ENCODE measurements at places on chromosomes 5 and 9.
A peak's percentile ranks its signal among the peaks of the same experiment; 100 is the strongest.

DNA sequence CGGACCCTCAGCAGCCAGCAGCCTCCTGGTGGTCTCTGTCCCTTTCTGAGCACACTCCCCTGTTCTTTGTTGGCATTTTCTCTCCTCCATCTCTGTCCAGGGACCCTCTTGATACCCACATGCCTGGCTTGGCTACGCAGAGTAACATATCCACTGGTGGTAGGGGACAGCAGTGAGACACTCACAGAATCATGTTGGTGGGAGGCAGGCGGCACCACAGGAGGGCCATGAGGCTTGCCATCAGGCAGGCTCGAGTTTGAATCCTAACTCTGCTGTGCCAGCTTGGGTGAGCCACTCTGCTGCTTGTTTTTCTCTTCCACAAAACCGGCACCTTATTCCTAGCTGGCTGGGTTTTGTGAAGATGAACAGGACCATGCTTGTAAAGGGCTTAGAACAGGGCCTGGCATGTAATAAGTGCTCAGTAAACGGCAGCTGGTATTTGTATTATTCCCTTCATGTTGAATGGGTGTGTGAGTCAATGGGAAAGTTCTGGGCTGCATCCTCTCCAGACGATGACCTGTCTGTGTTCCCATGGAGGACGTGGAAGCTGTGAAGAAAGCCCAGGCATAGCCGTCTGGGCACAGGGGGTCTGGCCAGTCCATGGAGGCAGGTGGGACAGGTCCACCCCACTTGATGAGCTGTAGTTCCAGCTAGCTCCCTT, 2.3 kb downstream of the COL27A1 start:
- DNase-seq, result no peak

- no peak for DNase-seq
These were observed 109.1 kb downstream of the MACIR start for GRCh38 chr5:103367702-103368101.

DNA sequence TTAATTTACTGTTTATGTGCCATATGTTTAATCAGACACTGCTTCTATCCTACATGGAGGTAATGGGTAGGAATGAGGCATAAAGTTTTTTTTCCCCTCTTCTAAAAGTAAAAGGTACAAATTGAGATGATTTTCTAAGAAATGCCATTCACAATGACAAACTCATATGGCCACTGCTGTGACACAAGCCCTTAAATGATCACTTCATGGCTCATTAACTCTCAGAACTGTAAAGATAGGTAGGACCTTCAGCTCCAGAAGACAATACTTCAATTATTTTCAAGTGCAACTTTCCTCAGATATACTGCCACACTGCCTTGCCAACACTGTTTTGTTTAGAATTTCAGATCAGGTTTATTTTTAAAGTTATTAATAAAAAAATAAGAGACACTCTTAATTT, 362.9 kb upstream of the ZNF608 start:
- no peak for DNase-seq

GRCh38 chr5:177402271-177403043, 2.0 kb upstream of the PFN3 start:
- DNase-seq, result no peak

GRCh38 chr5:156201788-156202403, 125.1 kb upstream of the SGCD start:
- DNase-seq, result no peak

- DNase-seq, result no peak
These were observed 23.2 kb upstream of the JADE2 start for GRCh38 chr5:134502259-134502658.

- DNase-seq, result no peak
These were observed 20.5 kb downstream of the ELP1 start for GRCh38 chr9:108913391-108913790.

- DNase-seq, result no peak
These were observed 55.2 kb downstream of the NFIB start for GRCh38 chr9:14258660-14259239.

- DNase-seq, result no peak
These were observed 44.1 kb downstream of the KCNV2 start for GRCh38 chr9:2761424-2761823.

DNA sequence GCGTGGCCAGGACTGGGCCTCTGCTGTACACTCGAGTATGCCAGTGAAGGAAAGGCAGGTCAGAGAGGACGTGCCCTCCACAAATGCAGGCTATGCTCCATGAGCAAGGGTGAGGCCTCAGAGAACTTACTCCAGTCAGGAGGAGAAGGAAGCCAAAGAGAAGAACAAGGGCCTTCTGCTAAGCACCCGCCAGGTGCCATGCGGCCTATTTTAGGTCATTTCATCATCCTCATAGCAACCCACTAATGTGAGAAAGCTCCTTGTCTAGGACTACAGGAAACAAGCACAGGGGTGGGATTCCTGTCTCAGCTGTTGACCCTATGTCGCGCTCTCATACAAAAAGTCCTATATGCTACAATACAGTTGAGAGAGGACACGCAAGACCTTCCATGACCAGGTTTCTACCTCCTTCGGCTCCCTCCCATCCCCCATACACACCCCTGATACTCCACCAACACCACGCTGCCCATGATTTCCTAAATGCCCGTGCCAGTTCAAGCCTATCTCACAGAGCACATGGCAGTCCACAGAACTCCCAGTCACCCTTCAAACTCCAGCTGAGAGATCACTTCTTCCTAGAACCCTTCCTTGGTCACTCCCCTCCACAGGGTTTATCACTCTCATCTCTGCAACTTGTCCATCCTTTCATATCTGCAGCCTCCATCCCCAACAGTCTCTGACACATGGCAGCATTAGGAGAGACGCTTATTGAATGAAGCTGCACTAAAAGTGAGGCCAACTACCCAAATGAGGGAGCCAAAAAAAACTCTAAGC, 26.8 kb downstream of the PSMB7 start:
- no peak for DNase-seq

DNA sequence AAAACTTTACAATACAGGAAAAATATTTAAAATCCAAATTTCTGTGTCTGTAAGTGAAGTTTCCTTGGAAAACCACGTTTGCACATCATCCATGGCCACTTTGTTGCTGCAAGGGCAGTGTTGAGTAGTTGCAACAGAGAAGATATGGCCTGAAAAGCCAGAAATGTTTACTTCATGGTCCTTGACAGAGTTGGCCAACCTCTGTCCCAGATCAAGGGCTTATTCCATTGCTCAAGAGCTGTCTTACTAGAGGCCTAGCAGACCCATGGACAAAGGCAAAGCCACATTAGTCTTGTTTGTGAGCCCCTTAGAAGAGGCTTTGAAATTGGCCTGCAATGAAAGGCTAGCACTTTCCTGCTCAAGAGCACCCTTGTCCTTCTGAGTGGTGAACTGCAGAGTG, 119.4 kb downstream of the GAS1 start:
- DNase-seq, result no peak

- DNase-seq, result no peak
These were observed 82.8 kb downstream of the CAAP1 start for GRCh38 chr9:26809795-26810194.

DNA sequence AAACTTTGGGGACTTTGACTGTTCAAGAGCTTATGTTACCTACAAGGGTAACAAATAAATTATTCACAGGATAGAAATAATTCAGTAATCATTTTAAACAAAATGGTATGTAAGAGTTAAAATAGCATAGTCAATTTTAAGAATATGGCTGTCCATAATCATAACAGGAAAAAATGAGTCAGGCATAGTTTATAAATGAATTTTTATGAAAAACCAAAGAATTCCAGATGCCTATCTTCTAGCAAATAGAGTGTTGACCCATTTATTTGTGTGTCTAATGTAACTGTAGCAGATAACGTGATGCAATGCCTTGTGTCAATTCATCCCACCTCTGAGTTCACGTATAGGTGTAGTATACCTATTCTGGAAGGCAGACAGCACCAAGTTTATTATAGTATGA, 169.7 kb upstream of the CDH9 start:
- no peak for DNase-seq

DNA sequence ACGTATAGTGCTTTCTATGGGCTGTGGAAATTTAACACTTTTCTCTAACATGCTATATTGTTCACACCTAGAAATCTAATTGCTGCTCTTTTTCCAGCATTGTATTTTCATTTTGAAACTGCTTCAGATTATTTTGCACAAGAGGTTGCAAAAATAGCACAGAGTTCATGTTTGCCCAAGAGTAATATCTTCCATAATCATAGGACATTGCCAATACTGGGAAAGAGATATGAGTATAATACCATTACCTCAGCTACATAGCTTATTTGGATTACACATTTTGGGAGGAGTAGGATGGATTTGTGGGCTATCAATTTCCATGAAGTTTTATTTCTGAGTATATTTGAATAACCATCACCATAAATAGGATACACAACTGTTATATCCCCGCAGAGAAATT, 717.1 kb downstream of the CDH9 start:
- no peak for DNase-seq

DNA sequence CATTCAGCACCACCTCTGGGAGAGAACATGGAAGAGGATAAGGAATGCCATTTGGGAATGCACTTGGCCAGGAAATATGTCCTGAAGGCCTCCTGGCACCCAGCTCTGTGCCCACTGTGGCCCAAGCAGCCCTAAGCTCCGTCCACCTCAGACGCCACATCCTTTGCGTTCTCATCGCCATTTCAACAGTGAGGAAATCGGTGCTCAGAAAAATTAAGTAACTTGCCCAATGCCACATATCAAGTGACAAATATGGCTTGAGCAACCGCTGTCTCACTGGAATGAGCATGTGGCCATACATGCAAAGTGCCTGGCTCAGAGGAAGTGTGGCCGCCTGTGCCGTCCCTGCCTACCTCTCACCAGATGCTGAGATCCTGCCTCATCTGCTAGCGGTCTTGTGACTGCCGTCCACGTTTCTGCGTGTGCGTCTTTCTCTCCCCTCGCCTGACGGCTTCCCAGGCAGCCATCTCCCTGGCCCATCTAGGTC, 984 bp upstream of the DOK3 start:
- no peak for DNase-seq

GRCh38 chr9:36788534-36788933, 215.8 kb downstream of the MELK start:
- DNase-seq, result no peak

- no peak for DNase-seq
These were observed 177.6 kb upstream of the MVB12B start for GRCh38 chr9:126148994-126149393.

- no peak for DNase-seq
These were observed 16.5 kb upstream of the QRFP start for GRCh38 chr9:130912932-130913598.

DNA sequence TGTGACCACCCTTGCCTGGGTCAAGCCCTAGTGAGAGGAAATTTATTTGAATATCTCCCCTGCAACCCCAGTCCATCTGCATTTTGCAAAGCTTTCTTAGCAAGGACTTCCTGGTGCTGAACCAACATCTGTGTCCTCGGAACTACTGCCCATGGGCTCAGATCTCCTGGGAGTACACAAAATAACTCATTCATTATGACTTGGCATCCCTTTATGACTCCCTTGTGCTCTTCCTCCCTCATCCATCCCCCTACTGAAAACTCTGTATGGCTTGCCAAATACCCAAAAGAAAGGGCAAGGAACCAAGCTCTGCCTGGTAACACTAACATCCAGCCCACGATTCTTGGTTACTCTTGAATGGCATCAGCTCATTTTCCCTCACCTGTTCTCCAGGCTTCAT, 368.5 kb downstream of the NTRK2 start:
- no peak for DNase-seq

GRCh38 chr5:130324953-130325671, 420.8 kb downstream of the CHSY3 start:
- DNase-seq, result no peak

DNA sequence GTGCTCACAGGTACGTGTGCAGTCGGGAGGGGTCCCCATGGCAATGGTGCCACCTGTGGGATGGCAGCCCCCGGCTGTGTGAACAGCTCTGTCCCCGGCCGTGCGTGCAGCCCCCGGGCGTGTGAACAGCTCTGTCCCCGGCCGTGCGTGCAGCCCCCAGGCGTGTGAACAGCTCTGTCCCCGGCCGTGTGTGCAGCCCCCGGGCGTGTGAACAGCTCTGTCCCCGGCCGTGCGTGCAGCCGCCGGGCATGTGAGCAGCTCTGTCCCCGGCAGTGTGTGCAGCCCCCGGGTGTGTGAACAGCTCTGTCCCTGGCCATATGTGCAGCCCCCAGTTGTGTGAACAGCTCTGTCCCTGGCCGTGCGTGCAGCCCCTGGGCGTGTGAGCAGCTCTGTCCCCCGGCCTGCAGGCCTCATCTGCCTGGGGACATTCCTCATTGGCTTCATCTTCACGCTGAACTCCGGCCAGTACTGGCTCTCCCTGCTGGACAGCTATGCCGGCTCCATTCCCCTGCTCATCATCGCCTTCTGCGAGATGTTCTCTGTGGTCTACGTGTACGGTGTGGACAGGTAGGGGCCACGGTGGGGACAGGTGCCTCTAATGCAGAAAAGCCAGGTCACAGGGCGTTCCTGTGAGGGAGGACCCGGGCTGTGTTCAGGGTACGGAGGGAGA, 5.9 kb upstream of the SLC6A18 start:
- no peak for DNase-seq

- DNase-seq, result no peak
These were observed 76.7 kb downstream of the GRAMD2B start for GRCh38 chr5:126499853-126500342.

DNA sequence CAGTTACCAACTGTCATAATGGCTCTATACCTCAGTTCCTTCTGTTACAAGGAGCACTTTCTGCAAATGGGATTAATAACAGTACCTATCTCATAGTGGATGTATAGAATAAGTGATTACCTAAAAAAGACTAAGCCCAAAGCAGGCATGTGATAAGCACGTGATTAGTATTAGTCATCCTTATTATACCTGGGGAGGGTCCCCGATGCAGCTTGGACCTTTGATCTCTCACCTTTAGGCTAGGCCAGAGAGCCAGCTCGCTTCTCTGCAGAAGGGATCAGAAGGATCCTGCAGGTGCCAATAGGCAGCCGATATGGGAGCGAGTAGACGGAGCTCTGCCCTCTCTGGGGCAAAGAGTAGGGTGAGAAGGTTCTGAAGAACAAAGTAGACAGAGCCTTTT, 4.0 kb downstream of the JADE2 start:
- DNase-seq, result no peak

- DNase-seq, result peak; percentile 22
These were observed 3.4 kb downstream of the PDLIM4 start for GRCh38 chr5:132260714-132261551.

DNA sequence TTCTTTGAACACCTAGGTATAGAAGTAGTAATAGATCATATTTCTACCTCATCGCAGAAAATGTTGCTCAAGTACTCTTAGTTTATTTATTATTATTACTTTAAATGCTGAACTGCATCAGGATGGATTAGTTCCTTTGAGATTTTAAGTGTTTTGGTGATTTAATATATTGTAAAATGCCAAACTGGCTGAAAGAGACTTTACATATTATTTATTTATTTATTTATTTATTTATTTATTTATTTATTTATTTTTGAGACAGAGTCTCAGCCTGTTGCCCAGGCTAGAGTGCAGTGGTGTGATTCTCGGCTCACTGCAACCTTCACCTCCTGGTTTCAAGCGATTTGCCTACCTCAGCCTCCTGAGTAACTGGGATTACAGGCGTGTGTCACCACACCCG, 42.3 kb downstream of the LMNB1 start:
- DNase-seq, result no peak

DNA sequence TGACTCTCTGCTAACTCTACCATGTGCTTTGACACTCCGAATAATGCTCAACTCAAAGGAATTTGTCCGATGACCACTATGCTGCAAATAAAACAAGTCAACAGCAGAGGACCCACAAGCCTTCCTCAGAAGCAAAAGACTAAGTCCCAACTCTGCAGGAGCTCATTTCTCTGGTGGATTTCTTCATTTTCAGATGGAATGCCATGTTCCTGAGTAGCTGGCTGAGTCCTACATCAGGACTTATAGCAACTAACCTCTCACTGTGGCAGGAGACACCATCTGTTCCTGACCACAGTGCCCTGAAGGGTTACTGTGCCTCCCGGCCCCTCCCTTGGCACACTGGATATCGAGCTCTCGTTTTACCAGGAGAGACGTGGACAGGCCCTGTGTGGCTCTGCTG, 20.8 kb downstream of the LHFPL2 start:
- DNase-seq, result no peak

All from stimulated activated CD8-positive, alpha-beta memory T cell treated with anti-CD3 and anti-CD28 coated beads, Interleukin-4, amount 100 ng/mL, for 4 hours (primary cell).